ENCODE measurements at places on chromosomes 2 and 18.

- DNase-seq, result no peak
These were observed 470.0 kb downstream of the PIK3C3 start for GRCh38 chr18:42425025-42425424.

DNA sequence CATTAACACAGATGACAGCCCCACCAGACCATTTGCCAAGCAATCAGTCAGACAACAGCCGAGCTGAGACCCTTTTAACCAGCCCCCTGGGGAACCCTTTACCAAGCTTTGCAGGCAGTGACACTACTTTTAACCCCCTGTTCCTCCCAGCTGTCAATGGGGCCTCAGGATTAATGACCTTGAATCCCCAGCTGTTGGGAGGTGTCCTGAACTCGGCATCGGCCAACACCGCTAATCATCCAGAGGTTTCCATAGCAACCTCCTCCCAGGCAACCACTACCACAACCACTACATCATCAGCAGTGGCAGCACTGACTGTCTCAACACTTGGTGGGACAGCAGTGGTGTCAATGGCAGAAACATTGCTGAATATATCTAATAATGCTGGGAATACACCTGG lies 160.9 kb upstream of the EPC2 start:
- no peak for DNase-seq

DNA sequence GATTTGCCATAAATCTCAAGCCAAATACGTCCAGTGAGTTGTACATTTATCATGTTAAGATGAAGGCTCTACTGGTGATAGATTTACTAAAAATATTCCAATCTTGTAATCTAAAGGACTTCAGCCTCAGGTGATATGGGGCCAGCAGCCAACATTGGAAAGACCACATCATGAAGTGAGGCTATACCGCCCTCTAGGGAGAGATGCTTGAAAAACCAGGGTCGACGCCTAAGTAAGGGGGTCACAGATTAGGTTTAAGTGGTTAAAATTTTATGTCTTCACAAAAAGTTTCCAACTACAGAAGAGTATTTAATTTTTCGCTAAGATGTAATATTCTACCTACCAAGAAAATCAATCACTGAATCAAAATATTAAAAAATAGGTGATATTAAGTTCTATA lies 33.3 kb downstream of the DOCK10 start:
- DNase-seq, result no peak

GRCh38 chr2:240640939-240641338 lies 15.7 kb downstream of the GPR35 start:
- DNase-seq, result no peak

GRCh38 chr2:216375286-216375685 lies 3.0 kb upstream of the MARCHF4 start:
- DNase-seq, result no peak

- DNase-seq, result no peak
These were observed 259.1 kb downstream of the GALNT13 start for GRCh38 chr2:154130821-154131220.

- no peak for DNase-seq
These were observed 42.4 kb upstream of the FIGN start for GRCh38 chr2:163778045-163778781.

- no peak for DNase-seq
These were observed 502 bp downstream of the TUBB6 start for GRCh38 chr18:12308386-12309100.

- DNase-seq, result no peak
These were observed 485.1 kb downstream of the THSD7B start for GRCh38 chr2:137250401-137250800.

- DNase-seq, result no peak
These were observed 289.4 kb upstream of the COL3A1 start for GRCh38 chr2:188684795-188685194.

DNA sequence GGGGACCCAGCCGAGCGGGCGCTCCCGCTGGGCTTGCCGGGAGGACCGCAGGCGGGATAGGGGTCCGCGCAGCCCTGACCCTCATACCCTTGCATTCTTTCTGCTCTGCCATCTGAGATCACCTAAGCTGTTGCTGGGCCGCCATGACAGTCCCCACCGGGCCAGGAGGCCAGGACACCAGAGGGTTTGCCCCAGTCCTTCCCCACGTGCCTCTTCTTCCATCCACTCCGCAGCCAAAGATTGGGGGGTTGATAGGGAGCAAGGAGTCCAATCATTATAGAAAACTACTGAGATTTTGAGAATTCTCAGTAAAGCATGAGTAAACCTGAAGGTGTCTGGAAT lies 453 bp upstream of the GRB14 start:
- no peak for DNase-seq

DNA sequence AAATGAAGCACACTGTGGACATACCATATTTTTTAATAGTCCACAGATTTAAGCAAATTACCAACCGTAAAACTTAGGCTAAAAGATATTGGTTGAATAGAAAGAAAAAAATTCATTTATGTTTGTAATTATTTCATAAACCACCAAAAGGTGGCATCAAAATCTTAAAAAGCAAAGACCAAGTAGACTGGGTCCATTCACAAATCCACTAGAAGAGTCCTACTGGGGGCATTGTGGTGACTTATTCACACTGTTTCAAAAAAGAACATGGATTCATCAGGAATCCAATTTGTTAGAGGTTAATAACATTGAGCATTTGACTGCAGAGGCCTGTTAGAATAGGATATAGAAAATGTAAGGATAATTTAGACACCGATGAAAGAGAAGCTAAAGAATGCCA lies 194.9 kb upstream of the KYNU start:
- DNase-seq, result no peak

GRCh38 chr18:56712761-56713160 lies 61.6 kb downstream of the WDR7 start:
- no peak for DNase-seq

- DNase-seq, result no peak
These were observed 4.3 kb upstream of the UGT1A6 start for GRCh38 chr2:233688341-233688740.

DNA sequence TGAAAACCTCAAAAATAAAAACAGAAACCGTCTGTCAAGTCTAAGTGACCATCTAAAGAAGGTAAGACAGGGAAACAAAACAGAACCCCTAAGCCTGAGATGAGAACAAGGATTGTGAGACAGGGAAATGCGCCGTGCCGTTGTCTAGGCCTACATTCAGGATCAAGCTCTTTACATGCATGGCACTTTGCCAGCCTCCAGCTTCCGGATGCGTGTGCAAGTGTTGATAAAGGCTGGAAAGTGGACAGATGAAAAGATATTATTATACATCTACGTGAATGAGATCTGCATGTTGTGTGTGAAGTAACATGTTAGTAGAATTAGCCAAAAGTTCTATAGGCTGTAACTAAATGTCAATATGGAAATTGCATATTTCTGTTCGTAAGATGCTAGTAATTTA lies 28.6 kb upstream of the TMEM87B start:
- no peak for DNase-seq

- no peak for DNase-seq
These were observed 306.7 kb upstream of the POU3F3 start for GRCh38 chr2:104547221-104547620.

DNA sequence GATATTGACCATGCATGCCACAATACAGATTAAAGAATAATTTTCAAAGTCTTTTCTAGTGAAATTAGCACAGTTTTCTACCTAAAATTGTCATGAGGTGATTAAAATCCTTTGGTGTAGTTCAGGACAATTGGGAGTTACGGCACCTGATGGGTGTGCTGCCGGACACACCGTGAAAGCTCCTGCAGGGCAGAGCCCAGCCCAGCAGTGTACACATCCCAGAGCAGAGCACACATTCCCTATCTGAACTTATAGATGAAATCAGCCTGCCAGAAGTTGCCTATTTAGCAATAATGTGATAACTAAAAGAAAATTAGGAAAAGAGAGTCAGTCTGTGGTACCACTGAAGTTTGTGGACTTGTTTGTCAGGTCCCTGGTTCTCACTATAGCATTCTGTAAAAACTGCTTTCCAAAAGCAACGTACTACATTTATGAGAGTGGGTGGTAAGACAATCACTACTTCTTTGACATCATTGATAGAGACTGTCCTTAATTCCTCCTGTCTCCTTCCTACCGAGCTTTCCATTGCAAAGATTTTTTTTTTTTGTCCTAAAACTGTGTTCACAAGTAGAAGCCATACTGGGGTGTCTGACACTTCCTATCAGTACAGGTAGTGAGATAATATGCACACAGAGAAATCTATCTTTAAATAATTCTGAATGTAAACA lies 3.4 kb downstream of the CYTIP start:
- DNase-seq, result no peak

DNA sequence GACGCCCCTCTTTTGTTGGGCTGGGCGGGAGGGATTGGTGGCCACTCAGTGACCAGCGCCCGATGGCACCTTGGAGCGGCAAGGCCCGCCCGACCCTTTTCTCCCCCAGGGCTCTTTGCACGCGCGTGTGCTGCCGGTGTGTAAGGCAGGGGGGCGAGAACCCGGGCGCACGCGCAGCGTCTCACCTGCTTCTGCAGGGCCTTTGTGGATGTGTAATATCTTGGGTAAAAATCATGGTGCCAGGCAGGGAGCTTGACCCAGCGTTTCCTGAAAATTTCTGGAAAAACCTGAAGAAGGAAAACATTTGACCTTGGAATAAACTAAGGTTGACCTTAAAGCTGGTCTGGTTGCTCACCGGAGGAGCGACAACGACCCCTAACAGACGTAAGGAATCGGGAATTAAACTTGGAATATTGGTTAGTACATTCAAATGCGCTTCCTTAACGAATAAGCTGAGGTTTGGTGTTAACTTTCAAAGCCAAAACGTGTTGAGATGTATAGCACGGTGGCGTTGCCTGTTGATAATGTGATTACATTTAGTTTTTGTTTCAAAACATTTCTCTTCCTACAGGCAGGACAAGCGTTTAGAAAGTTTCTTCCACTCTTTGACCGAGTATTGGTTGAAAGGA lies 438 bp downstream of the HSPE1 start:
- DNase-seq, result no peak

DNA sequence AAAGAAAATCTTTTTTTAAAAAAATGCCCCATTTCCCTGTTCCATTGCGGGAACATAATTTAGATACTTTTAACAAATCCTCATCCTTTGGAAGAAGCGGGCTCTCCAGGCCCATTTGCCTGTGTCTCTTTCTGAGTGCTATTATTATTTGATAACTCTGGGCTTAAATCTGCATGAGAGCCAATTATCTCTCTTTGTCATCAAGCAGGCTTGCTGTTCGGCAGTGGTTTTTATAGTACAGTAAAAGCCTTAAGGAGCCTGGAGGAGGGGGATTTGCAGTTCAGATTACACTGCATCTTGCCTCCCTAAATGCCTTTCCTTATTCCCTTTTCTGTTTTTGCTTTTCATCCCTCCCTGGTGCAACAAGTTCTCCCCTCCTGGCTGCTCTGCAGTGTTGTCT lies 50.6 kb downstream of the CELF4 start:
- no peak for DNase-seq

- DNase-seq, result no peak
These were observed 106.8 kb upstream of the MSH2 start for GRCh38 chr2:47295981-47296635.

DNA sequence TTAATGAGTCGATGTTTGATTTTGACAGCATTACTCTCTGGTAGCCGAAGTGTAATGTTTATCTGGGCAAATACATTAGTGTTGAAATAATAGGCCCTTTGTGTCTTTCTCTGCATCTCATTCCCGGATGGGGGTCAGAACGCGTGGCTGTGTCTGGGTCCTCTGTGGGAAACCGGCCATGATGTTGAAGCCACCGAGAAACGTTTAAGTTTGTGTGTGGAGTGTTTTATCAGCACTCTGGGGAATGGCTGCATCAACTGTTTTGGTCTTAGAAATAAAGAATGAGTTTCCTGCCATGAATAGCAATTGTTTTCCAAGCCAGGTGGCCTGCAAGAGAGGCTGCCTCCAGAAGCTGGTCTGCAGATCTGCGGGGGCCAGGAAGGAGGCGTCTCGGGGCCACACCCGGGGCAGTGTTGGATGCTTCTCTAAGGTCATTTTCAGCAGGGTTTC lies 69.7 kb downstream of the RNF144A start:
- no peak for DNase-seq

- no peak for DNase-seq
These were observed 46.9 kb downstream of the MAL start for GRCh38 chr2:95072424-95072823.

GRCh38 chr2:170277951-170278350 lies 100.0 kb downstream of the MYO3B start:
- no peak for DNase-seq

- DNase-seq, result no peak
These were observed 135.1 kb upstream of the GPC1 start for GRCh38 chr2:240300261-240300821.

- DNase-seq, result no peak
These were observed 2.7 kb downstream of the NCOA1 start for GRCh38 chr2:24493713-24494112.

DNA sequence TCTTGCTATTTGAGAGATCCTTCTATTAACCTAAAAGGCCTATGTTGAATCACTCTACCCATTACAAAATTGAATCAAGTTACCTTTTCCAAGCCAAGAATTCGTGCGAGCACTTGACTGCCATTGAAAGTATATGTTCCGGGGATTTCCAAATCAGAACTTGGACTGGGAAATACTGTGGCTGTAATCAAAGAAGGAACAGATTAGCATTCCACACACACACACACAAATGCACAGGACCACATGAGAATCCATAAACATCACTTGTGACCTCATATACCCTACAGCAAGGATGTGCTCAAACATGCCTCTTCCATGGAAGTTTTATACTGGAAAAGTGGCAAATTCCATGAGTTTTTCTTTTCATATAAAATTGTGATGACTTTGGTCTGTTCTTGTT lies 86.0 kb downstream of the ABCA12 start:
- DNase-seq, result no peak

- no peak for DNase-seq
These were observed 81.9 kb upstream of the TMEM178A start for GRCh38 chr2:39583781-39584180.

GRCh38 chr2:85188852-85189251 lies 55.7 kb downstream of the TCF7L1 start:
- DNase-seq, result no peak

DNA sequence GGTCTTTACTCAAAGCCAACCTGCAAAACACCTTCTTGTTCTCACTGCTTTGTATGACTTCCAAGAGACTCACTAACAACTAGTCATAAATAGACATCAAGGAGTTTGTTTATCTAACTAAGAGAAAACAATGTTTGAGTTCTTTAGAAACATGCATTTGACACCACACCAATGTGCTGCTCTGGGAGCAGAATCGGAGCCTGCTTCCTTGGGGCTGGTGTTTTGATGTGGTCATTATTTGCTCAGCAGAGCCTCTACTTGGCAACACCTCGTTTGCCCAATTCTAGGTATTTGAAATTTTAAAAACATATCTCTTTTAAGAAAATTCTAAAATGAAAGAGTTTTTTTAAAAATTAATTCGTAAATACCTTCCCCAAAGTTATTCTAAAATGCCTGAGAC lies 167.5 kb downstream of the BCL2 start:
- no peak for DNase-seq

Data from stimulated activated CD4-positive, alpha-beta T cell treated with anti-CD3 and anti-CD28 coated beads, Interleukin-12 subunit alpha, Interleukin-12 subunit beta, amount 100 ng/mL, for 24 hours (primary cell).